ENCODE measurements at places on chromosomes 7 and 10. TPM values are rescaled to one million over a fixed set of nuclear protein-coding genes. Genes with fewer than 3 reads are reported as not detected.

- H3K27me3 ChIP-seq, result peaks cover 4% of the 10 kb centered on the region
- H3K27ac ChIP-seq, result no peak overlapping the region
- H3K4me1 ChIP-seq, result no peaks in the 10 kb centered on the region
- H3K36me3 ChIP-seq, result peaks cover 40% of the 10 kb centered on the region
These were observed 98.9 kb downstream of the ANKRD61 start for GRCh38 chr7:6130007-6130587.

DNA sequence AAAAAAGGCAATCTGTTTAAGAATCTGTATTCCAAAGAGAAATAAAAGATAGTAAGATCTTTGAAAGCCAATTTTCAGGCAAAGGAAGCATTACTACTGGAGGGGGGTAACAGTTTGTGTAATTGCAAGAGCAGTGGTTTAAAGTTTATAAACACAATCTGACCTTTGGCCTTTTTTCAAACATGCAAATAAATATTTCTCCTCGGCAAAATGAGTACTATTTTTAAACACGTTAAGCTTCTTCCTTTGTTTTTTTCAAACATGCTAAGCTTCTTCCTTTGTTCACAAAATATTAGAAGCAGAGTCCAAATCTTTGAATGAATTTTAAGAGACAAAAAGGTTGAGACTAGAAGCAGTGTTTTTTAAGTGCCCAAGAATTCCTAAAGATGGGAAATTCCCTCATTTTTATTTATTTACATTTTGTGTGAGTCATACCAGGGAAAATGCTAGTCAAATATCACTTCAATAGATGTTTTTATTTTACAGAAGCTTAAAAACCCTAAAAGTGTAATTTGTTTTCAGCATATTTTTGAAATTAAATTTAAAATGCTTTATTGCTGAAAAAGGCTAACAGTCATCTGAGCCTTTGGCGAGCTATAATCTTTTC is 229.3 kb downstream of the GPR37 start:
- no peaks in the 10 kb centered on the region for H3K27me3 ChIP-seq
- no peak overlapping the region for H3K27ac ChIP-seq
- H3K36me3 ChIP-seq, result no peaks in the 10 kb centered on the region
- no peak for DNase-seq

- H3K36me3 ChIP-seq, result peaks cover 24% of the 10 kb centered on the region
- peak overlapping the region; percentile 24 for H3K27ac ChIP-seq
- peaks cover 9% of the 10 kb centered on the region for H3K4me1 ChIP-seq
- DNase-seq, result no peak
- peak overlapping the region; percentile 11 for H3K4me3 ChIP-seq
These were observed 11.0 kb downstream of the PDAP1 start for GRCh38 chr7:99397297-99397983.

- DNase-seq, result no peak
- H3K27me3 ChIP-seq, result peaks cover 1% of the 10 kb centered on the region
- H3K4me1 ChIP-seq, result peaks cover 5% of the 10 kb centered on the region
- H3K4me3 ChIP-seq, result no peak overlapping the region
- H3K36me3 ChIP-seq, result no peaks in the 10 kb centered on the region
- H3K27ac ChIP-seq, result no peak overlapping the region
These were observed 45.7 kb upstream of the NXPH1 start for GRCh38 chr7:8387551-8388256.

DNA sequence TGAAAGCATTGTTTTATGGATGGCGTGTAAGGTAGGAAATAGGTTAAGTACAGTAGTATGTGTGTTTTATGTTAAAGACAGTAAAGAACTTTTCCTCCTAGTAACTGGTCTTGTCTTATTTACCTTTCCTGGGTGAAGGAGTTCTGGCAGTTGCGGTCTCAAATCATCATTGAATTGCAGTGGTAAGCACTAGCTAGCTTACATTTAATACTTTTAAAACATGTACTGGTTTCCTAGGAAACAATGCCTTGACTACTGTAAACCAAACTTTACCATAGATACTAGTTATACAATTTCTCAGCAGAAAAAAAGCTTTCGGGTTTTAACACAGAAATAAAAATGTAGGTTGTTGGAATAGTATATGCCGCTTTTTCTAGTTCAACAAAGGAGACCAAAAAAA is 37.7 kb downstream of the PRKG1 start:
- no peak overlapping the region for H3K27ac ChIP-seq
- peaks cover 5% of the 10 kb centered on the region for H3K27me3 ChIP-seq
- H3K36me3 ChIP-seq, result no peaks in the 10 kb centered on the region
- H3K4me1 ChIP-seq, result no peaks in the 10 kb centered on the region

- H3K36me3 ChIP-seq, result peaks cover 7% of the 10 kb centered on the region
- DNase-seq, result no peak
- no peak overlapping the region for H3K4me3 ChIP-seq
- H3K27me3 ChIP-seq, result peaks cover 22% of the 10 kb centered on the region
- peaks cover 70% of the 10 kb centered on the region for H3K4me1 ChIP-seq
These were observed 87.4 kb downstream of the CCNY start for GRCh38 chr10:35423505-35424306.

VWA2 gene
- 2.4 TPM for total RNA-seq

DNA sequence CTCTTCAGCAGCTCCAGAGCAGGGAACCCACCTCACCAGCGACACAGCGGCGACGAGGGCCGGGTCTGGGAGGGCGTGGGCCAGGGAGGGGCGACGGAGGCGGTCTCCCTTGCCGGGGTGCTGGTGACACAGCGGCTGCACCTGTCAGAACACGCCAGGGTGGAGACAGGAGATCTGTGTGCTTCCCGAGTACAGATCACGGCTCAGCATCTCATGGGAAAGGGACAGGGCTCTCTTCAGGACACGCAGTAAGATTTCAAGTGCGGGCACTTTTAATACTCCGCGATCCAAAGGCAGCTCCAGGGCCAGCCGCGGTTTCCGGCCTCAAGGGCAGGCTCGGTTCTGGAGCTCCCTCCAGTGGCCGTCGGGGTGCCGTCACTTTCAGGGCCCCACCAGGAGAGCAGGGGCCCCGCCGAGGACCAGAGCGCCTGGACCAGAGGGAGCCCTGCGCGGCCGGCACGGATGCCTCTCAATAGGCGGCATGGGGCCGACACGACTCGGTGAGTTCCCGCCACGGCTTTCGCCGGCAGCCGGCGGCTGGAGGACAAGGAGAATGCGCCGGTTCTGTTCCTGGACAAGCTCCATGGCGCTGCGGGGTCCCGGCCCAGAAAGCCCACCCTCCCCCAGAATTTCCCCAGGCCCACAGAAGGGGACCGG is 21.4 kb downstream of the GPR146 start:
- DNase-seq, result peak; percentile 90
- peaks cover 15% of the 10 kb centered on the region for H3K27me3 ChIP-seq
- no peak overlapping the region for H3K4me3 ChIP-seq
- H3K4me1 ChIP-seq, result peaks cover 6% of the 10 kb centered on the region
- H3K27ac ChIP-seq, result no peak overlapping the region

LDB3 gene
- 0.36 TPM for total RNA-seq

DNA sequence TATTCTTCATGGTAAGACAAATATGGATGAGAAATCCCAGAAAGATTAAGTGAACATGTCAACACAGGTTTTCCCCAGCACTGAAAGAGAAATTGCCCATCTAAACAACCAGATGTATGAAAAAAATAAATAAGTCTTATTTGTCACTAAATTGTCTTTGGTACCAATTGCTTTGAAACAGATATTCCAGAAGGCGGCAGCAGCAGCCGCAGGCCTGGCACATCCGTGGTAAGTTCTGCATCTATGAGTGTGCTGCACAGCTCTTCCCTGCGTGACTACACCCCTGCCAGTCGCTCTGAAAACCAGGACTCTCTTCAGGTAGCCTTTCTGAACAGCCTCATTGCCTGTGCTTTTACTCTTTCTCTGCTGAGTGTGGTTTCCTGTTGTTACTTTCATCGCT is 49.7 kb upstream of the GATAD1 start:
- no peaks in the 10 kb centered on the region for H3K27me3 ChIP-seq
- H3K4me1 ChIP-seq, result no peaks in the 10 kb centered on the region
- no peak for DNase-seq
- H3K4me3 ChIP-seq, result no peak overlapping the region
- H3K36me3 ChIP-seq, result peaks cover 13% of the 10 kb centered on the region

DNA sequence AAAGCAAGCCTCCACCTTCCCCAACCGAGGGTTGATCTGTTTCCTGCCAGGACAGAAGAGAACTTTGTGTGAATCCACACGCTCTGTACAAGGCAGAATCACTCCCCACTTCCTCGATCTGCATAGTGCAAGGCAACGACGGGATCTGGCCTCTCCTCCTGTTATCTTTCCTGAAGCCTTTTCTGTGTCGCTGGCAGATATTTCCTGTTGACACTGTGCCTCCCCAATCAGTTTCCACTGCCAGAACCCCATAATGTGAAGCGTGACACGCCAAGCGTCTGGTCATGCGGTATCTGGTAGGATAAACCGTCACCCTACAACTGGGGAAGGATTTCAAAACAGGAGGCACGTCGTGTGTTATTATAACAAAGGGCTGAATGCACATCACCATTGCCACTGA is 57.2 kb downstream of the FAM171A1 start:
- DNase-seq, result peak; percentile 52
- H3K27ac ChIP-seq, result peak overlapping the region; percentile 99
- H3K4me3 ChIP-seq, result peak overlapping the region; percentile 79
- peaks cover 80% of the 10 kb centered on the region for H3K4me1 ChIP-seq
- H3K27me3 ChIP-seq, result peaks cover 11% of the 10 kb centered on the region
- peaks cover 9% of the 10 kb centered on the region for H3K36me3 ChIP-seq

- H3K4me1 ChIP-seq, result peaks cover 22% of the 10 kb centered on the region
- no peak overlapping the region for H3K27ac ChIP-seq
- no peak for DNase-seq
- peaks cover 24% of the 10 kb centered on the region for H3K27me3 ChIP-seq
These were observed 1.6 kb downstream of the PRRT4 start for GRCh38 chr7:128359939-128360338.

LLCFC1 gene
- total RNA-seq, result not detected

GRCh38 chr7:138937484-138937883 is 43.7 kb downstream of the KIAA1549 start:
- H3K4me3 ChIP-seq, result no peak overlapping the region
- DNase-seq, result no peak
- H3K27ac ChIP-seq, result no peak overlapping the region
- H3K36me3 ChIP-seq, result peaks cover 5% of the 10 kb centered on the region
- H3K27me3 ChIP-seq, result no peaks in the 10 kb centered on the region
- H3K4me1 ChIP-seq, result peaks cover 25% of the 10 kb centered on the region

GRCh38 chr7:100598425-100598824 is 3.7 kb upstream of the PCOLCE start:
- no peak overlapping the region for H3K4me3 ChIP-seq
- peaks cover 4% of the 10 kb centered on the region for H3K27me3 ChIP-seq
- no peaks in the 10 kb centered on the region for H3K36me3 ChIP-seq
- peaks cover 2% of the 10 kb centered on the region for H3K4me1 ChIP-seq
- DNase-seq, result no peak
- H3K27ac ChIP-seq, result no peak overlapping the region

ERVW-1 gene
- total RNA-seq, result not detected

DNA sequence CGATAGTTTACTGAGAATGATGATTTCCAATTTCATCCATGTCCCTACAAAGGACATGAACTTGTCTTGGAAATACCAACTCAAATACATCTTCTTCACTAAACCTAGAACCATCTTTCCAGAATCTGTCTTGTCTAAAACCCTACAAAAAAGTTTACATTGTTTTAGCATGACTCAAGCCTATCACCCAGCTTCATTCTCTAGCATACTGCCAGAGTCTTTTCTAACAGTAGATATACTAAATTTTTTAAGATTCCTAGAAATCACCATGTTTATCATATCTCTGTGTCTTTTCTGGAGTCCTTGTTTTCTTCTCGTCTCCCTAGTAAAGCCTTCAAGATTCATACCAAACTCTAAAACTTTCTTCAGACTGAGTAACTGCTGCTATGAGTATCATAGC is 129.7 kb downstream of the SEMA3E start:
- H3K27ac ChIP-seq, result no peak overlapping the region
- no peaks in the 10 kb centered on the region for H3K4me1 ChIP-seq
- H3K36me3 ChIP-seq, result no peaks in the 10 kb centered on the region
- H3K27me3 ChIP-seq, result no peaks in the 10 kb centered on the region

- no peak overlapping the region for H3K4me3 ChIP-seq
- no peaks in the 10 kb centered on the region for H3K4me1 ChIP-seq
- peaks cover 4% of the 10 kb centered on the region for H3K27me3 ChIP-seq
- H3K27ac ChIP-seq, result no peak overlapping the region
These were observed 29.3 kb upstream of the SH3PXD2A start for GRCh38 chr10:103884681-103885139.

DNA sequence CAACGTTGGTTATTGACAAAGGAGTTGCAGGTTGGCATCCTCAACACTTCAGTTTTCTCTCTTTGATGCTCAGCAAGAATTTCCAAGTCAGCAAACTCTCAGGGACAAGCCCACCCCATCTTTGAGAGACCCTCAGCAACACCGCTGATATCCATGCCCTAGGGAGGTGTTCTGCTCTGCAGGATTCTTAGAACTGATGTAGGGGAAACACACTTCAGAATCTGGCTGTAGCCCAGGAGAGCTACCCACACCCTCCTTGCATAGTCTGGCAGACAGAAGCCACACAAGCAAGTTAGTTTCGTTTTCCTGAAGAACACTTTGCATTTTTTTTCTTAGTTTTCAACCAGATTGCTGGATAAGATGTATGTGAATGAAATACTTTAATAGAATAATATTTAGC is 822 bp downstream of the SAMD9L start:
- H3K4me1 ChIP-seq, result peaks cover 9% of the 10 kb centered on the region
- DNase-seq, result no peak
- H3K27ac ChIP-seq, result no peak overlapping the region
- H3K36me3 ChIP-seq, result no peaks in the 10 kb centered on the region

DNA sequence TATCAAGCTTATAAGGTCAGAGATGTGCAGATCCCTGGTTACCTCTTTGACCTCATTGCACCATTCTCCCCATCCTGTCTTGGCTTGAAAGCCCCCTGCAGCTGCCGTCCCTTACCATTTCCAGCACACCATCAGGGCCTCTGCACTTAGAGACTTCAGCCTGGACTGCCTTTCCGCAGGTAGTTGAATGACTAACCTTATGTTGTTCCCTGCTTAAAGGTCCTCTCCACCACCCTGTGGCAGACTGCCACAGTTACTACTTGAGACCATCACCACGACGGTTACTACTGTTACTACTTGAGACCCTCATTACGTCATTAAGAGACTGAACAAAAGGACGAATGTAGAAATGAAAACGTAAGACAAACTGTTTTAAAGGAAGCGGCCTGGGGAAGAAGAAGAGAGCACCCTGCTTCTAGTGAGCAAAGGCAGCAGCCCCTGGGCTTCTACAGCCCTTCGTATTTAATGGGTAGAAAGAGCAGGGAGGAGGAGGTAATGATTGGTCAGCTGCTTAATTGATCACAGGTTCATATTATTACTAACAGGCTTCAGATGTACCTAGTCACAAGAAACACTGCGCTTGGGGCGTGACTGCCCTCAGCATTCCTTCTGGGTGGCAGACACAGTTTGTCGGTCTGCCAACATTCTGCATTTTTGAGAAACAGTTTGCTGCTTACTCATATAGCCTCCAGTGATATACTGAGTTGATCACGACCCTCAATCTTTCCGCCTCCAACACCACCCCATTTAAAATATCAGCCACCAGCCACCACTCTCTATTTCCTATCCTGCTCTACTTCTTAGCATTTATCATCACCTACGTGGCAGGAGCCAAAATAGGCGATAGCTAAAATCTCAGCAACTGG is 74.1 kb upstream of the PARD3 start:
- peaks cover 11% of the 10 kb centered on the region for H3K4me1 ChIP-seq
- H3K36me3 ChIP-seq, result no peaks in the 10 kb centered on the region
- H3K27me3 ChIP-seq, result no peaks in the 10 kb centered on the region
- no peak overlapping the region for H3K27ac ChIP-seq
- no peak overlapping the region for H3K4me3 ChIP-seq

PTPN12 gene
- 186 TPM for total RNA-seq

Measured in endothelial cell (in vitro differentiated cells).